ENCODE measurements at places on chromosomes 7 and 10. TPM values are rescaled to one million over a fixed set of nuclear protein-coding genes. Genes with fewer than 3 reads are reported as not detected.

DNA sequence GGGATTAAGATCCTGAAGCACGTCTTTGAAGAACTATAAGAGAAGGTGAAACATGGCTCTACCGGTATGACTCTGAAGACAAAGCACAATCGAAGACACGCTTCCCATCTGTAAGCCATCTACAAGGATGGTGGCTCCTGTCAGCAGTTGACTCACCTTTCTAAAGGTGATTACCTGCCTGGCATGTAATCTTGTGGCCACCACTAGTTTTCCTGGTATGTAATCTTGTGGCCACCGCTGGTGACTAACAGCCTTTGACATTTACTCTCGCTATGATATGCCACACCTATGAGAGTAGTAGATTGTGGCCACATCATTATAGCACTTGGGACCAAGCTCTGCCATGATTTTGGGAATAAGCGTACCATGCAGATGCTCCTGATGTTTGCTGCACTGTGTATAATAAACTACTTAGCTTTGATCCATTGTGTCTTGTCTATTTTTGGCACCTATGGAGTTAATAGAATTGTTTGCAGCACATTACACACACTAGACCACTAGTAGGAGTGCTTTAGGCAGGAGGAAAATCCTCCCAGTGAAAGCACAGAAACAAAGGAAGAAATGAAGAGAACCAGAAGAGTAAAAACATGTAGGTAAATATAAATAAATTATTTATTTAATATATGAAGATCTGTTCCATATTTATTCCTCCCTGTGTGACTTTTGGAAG lies 59.8 kb downstream of the VAX1 start:
- no peak overlapping the region for H3K27ac ChIP-seq
- no peaks in the 10 kb centered on the region for H3K36me3 ChIP-seq
- no peak for DNase-seq
- no peaks in the 10 kb centered on the region for H3K4me1 ChIP-seq
- H3K4me3 ChIP-seq = no peak overlapping the region
- peaks cover 19% of the 10 kb centered on the region for H3K27me3 ChIP-seq

Gene ATP6V0A4
- 0.89 TPM for total RNA-seq

GRCh38 chr7:1028775-1029636 lies 15.3 kb upstream of the GPR146 start:
- H3K27me3 ChIP-seq = no peaks in the 10 kb centered on the region
- no peak for DNase-seq
- peaks cover under 1% of the 10 kb centered on the region for H3K36me3 ChIP-seq
- H3K4me1 ChIP-seq = peaks cover 24% of the 10 kb centered on the region
- peak overlapping the region; percentile 84 for H3K4me3 ChIP-seq
- H3K27ac ChIP-seq = peak overlapping the region; percentile 90

Gene WNT8B
- total RNA-seq = 0.29 TPM

GRCh38 chr7:99126921-99127553 lies 16.9 kb downstream of the SMURF1 start:
- no peaks in the 10 kb centered on the region for H3K27me3 ChIP-seq
- no peak overlapping the region for H3K4me3 ChIP-seq
- no peak for DNase-seq
- peaks cover 3% of the 10 kb centered on the region for H3K36me3 ChIP-seq

DNA sequence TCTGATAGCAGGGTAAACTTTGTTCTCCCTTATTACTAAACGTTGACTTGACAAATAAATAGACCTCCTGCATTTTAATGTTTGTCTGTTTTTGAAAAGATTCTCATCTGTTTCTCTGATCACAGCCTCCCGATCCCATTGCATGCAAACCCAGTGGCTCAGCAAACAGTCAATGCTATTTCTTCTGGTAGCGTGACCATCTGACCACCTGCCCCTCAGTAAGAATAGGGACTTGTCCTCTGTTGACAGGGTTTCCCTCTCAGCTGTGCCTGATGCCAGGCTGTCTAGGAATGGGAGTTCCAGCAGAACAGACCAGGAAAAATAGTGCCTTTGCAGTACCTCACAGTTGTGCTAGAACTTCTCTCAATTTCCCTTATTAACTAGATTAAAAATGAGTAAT lies 40.7 kb upstream of the EBLN1 start:
- H3K4me1 ChIP-seq = no peaks in the 10 kb centered on the region
- peaks cover 76% of the 10 kb centered on the region for H3K27me3 ChIP-seq

DNA sequence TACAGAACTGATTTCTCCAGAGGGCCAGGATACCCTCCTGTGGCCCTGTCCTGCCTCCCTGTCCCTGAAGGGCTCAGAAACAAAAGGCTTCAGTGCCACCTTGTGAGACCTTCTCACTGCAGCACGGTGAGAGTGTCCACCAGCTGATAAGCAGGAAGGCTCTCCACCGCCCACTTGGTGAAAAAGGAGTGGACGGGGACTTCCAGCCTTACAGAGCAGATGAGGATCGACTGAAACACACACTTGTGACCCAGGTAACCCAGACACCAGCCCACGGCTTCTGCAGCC lies 330.1 kb downstream of the GRID1 start:
- H3K4me1 ChIP-seq = no peaks in the 10 kb centered on the region
- no peak overlapping the region for H3K4me3 ChIP-seq
- no peaks in the 10 kb centered on the region for H3K36me3 ChIP-seq
- DNase-seq = no peak

Gene HERPUD2
- 29.8 TPM for total RNA-seq

Gene BAG3
- 24.9 TPM for total RNA-seq

Gene BHLHA15
- 0.57 TPM for total RNA-seq

DNA sequence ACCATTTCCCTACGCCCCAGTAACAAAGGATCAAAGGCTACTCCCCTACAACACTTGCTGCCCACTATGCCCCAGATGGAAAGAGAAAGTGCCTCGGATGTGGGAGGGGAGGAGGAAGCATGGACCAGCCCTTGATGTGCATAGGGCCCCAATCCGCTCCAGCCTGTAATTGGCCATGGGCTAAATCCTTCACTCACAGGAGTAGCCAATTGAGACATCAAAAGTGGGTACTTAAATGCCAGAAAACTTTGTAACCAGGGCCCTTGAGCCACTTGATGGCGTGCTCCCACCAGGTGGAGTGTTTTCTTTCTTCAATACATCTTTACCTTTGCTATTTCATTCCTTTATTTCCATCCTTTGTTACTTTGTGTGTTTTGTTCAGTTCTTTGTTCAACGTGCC lies 500.5 kb upstream of the LRRN3 start:
- H3K4me1 ChIP-seq = no peaks in the 10 kb centered on the region
- no peaks in the 10 kb centered on the region for H3K27me3 ChIP-seq
- H3K4me3 ChIP-seq = no peak overlapping the region
- H3K27ac ChIP-seq = no peak overlapping the region
- no peak for DNase-seq

Gene TUBAL3
- total RNA-seq = 0.19 TPM

GRCh38 chr7:12111422-12112405 lies 99.4 kb upstream of the TMEM106B start:
- peaks cover 6% of the 10 kb centered on the region for H3K4me1 ChIP-seq
- H3K27me3 ChIP-seq = peaks cover 19% of the 10 kb centered on the region
- peak overlapping the region; percentile 62 for H3K4me3 ChIP-seq
- no peak overlapping the region for H3K27ac ChIP-seq
- no peak for DNase-seq
- H3K36me3 ChIP-seq = no peaks in the 10 kb centered on the region

DNA sequence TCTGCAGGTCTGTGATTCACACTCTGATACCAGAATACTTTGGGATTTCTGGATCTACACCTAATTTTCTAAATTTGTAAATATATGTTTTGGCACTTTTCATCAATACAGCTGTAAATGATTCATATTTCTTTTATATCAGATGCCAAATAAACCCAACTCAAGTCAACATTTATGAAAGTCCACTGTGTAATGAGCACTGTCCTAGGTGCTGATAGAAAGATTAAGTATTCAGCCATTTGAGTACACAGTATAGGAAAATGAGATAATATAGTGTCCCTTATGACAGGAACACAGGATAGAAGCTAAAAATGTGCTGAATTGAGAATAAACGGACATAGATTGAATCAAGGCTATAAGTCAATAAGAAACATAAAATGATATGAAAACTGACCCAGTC lies 6.4 kb downstream of the ANXA7 start:
- peaks cover 15% of the 10 kb centered on the region for H3K4me1 ChIP-seq
- DNase-seq = no peak
- H3K27ac ChIP-seq = no peak overlapping the region
- H3K27me3 ChIP-seq = no peaks in the 10 kb centered on the region
- no peak overlapping the region for H3K4me3 ChIP-seq

- no peak for DNase-seq
- peak overlapping the region; percentile 73 for H3K27ac ChIP-seq
- no peaks in the 10 kb centered on the region for H3K36me3 ChIP-seq
- peak overlapping the region; percentile 94 for H3K4me3 ChIP-seq
- peaks cover 9% of the 10 kb centered on the region for H3K4me1 ChIP-seq
Measured at GRCh38 chr7:37448011-37448635, 541 bp downstream of the ELMO1 start.

- DNase-seq = no peak
- H3K27ac ChIP-seq = no peak overlapping the region
Measured at GRCh38 chr7:31432176-31432575, 81.7 kb upstream of the ITPRID1 start.

GRCh38 chr10:99457813-99458212 lies 27.4 kb upstream of the GOT1 start:
- H3K36me3 ChIP-seq = no peaks in the 10 kb centered on the region
- H3K27me3 ChIP-seq = peaks cover 80% of the 10 kb centered on the region
- H3K4me3 ChIP-seq = no peak overlapping the region
- DNase-seq = no peak
- H3K27ac ChIP-seq = no peak overlapping the region

Gene ITGB8
- total RNA-seq = 15.6 TPM

DNA sequence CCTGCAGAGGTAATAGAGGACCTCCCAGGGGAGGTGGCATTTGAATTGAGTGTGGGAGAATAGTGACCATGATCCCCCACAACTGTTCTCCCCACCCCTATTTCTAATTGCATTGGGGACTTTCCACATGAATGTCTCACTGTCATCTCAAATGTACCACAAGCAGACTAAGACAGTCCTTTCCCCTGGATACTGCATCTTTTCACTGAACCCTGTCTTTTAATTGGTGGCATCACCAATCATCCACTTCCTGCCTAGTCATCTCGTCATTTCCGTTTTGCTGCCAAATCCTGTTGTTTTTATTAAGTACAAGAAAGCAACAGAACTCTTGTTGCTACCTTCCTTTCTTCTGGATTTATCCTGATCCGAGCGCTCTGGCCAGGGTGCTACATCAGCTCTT lies 120.3 kb downstream of the NRP1 start:
- no peak overlapping the region for H3K27ac ChIP-seq
- DNase-seq = no peak
- H3K4me3 ChIP-seq = no peak overlapping the region
- peaks cover 17% of the 10 kb centered on the region for H3K4me1 ChIP-seq
- peaks cover 36% of the 10 kb centered on the region for H3K36me3 ChIP-seq

Gene UCMA
- not detected for total RNA-seq

DNA sequence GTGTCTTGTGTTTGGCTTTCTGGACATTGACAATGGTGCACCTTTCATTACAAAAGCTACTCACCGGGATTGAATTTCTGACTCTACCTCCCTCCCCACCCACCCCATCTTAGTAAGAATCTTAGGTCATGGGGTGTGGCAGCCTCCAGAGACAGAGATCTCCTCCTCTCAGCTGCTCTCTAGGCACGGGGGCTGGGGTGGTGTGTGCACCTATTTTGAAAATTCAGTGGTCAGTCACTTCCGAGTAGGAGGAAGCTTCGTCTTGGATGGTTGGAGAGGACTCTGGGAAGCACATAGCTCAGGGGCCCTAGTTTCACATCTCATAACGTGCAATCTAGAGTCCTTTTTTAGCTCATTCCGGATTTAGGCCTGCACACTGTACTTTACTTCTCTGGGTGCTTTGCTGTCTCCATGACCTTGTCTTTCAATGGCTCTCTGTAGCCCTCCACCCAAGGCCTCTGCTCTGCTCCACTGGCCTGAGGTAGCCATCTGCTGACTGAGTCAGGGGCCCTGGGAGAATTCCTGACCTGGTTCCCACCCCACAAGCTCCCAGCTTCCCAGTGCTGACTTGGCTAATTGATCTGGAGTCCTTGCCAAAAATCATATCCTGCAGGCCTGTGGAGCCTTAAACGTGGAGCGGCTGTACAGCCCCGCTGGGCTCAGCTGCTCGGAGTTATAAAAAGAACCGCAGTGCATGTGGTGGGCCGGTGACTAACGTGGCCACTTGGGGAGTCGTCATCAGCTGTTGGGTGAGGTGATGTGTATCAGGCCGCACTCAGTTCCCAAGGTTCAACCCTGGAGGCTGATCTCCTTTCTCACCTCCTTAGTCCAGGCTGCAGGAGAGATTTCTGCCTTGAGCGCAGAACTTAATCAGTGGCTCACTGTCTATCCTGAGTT lies 19.3 kb upstream of the ADAMTS14 start:
- H3K36me3 ChIP-seq = no peaks in the 10 kb centered on the region
- DNase-seq = peak; percentile 58

Gene CYP51A1
- total RNA-seq = 82.8 TPM

DNA sequence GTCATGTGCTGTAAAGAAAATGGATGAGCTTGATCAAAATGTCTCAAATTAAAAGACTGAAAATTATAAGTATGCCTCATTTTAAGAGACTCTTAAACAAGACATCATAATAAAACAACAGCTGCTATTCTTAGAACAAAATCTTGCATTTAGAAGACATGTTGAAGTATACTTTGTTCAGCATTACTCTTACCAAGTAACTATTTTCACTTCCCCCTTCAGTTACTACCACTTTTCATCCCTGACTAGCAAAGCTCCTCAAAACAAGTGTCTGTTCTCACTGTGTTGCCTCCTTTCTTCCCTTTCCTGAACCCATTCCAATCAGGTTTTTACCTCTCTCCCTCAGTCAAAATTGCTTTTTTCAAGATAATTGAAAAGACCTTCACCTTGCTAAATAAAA lies 31.6 kb downstream of the ELAPOR2 start:
- H3K36me3 ChIP-seq = peaks cover 4% of the 10 kb centered on the region
- peaks cover 9% of the 10 kb centered on the region for H3K4me1 ChIP-seq
- no peak overlapping the region for H3K27ac ChIP-seq
- H3K27me3 ChIP-seq = no peaks in the 10 kb centered on the region
- DNase-seq = no peak

GRCh38 chr10:88254091-88254490 lies 329.0 kb downstream of the RNLS start:
- no peaks in the 10 kb centered on the region for H3K36me3 ChIP-seq
- H3K4me3 ChIP-seq = no peak overlapping the region
- H3K27ac ChIP-seq = no peak overlapping the region
- H3K27me3 ChIP-seq = no peaks in the 10 kb centered on the region
- peaks cover 28% of the 10 kb centered on the region for H3K4me1 ChIP-seq
- no peak for DNase-seq

DNA sequence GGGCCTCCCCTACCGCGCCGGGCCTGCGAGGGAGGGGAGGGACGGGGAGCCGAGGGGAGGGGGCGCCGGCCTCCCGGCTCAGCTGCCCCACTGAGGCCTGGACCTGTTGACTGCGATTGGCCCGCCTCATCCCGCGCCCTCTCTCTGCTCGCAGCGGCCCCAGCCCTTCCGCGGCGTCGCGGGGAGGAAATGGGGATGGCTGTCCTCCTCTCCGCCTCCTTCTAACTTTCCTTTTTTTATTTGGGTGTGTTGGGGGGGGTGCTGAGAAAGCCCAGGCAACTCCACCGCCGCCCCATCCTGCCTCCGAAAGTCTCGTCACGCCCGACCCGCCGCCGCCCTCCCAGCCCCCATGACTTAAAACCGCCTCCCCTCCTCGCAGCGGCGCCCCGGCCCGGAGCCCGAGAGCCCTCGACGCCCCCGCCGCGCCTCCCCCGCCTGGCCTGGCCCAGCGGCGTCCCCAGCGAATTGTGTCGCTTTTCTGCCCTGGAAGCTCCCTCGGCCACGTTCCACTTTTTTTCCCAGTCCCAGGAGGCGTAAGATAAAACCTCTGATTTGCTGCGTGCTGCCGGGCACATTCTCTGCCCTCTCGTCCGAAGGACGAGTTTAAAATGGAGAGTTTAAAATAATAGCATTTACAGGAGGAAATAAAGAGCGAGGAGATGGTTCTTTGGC lies 842 bp upstream of the SKIDA1 start:
- H3K36me3 ChIP-seq = no peaks in the 10 kb centered on the region
- peaks cover 40% of the 10 kb centered on the region for H3K4me1 ChIP-seq
- H3K27ac ChIP-seq = peak overlapping the region; percentile 96
- H3K4me3 ChIP-seq = peak overlapping the region; percentile 91
- H3K27me3 ChIP-seq = peaks cover 7% of the 10 kb centered on the region

Gene ASAH2
- total RNA-seq = 5.4 TPM
